ENCODE measurements at places on chromosomes 5 and 9. TPM values are rescaled to one million over a fixed set of nuclear protein-coding genes. Genes with fewer than 3 reads are reported as not detected.

DNA sequence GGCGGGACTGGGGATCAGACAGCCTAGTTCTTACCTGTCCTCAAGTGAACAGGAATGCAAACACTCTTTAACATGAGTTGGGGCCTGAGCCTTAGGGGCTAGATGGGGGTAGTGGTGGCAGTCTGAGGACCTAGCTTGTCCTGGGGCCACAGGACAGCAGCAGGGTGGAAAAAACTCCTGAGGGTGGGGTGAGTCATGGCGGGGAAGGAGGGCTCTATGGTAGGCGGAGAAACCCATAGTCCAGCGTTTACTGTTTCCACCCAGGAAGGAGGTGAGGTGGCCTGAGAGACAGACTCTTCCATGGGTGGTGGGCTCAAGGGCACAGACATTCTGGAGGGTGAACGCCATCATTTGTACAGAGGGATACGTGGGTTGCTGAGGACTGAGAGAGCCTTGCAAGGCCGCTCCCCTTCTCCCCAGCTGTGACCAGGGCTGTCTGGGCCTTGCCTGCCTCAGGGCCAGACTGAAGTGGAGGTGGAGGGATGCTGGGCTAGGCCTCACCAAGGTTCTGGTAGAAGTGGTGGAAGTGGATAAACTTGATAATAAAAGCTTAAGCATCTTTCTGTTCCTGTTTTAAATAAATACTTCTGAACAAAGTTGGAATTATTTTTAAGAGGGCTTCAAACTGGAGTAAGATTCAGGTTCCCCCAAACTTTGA lies 1.1 kb upstream of the TSPAN17 start:
- DNase-seq, result no peak

DNA sequence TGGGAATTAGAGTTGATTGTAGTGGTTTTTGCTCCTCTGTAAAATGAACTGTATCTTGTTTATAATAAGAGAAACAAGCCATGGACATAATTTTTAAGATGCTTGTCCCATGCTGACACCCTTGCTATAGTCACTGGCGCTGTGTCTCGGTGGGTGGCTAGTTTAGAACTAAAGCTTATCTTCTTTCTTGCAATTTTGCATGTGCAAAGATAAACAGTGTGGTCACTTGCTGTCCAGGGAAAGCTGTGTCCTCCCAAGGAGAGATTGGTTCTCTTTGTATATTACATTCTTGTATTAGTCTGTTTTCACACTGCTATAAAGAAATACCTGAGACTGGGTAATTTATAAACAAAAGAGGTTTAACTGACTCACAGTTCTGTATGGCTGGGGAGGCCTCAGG lies 143.8 kb downstream of the MELK start:
- no peak for DNase-seq

DNA sequence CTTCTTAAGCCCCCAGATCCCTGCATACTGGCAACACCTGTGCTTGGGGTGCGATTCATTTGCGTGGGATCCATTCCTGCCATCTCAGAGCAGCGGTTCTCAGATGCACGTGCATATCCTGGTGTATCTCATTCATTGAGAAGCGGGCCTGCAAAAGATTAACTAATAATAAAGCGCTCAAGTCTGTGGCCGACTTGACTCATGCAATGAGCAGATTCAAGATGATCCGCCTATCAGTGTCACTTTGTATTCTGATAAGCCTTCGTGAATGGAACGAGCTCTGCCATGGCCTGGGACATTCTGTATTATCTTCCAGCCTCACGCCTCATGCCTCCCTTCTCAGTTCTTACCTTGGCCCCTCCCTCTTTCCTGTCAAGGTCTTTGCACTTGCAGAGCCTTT lies 22.3 kb downstream of the C1QTNF2 start:
- no peak for DNase-seq

GRCh38 chr5:151718153-151718552 lies 31.4 kb upstream of the SPARC start:
- DNase-seq, result no peak

DNA sequence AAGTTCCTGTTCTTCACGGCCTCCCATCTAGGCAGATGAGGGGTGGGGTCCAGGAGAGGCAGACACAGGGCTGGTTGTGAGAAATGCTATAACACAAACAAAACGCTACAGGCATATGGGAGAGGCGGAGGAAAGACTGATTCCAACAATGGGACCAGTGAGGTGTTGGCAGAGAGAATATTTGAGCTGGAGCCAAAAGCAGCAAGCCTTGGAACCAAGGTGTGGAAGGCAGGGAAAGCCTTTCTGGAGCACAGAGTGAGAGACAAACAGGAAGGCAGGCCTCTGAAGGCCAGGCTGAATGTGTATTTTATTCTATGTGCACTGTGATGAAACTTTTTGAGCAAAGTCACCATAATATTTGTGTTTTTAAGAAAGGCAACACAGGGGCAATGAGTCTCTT lies 2.9 kb downstream of the ATPSCKMT start:
- no peak for DNase-seq

- no peak for DNase-seq
Observed at GRCh38 chr5:175878544-175879438, 7.4 kb downstream of the CPLX2 start.

DNA sequence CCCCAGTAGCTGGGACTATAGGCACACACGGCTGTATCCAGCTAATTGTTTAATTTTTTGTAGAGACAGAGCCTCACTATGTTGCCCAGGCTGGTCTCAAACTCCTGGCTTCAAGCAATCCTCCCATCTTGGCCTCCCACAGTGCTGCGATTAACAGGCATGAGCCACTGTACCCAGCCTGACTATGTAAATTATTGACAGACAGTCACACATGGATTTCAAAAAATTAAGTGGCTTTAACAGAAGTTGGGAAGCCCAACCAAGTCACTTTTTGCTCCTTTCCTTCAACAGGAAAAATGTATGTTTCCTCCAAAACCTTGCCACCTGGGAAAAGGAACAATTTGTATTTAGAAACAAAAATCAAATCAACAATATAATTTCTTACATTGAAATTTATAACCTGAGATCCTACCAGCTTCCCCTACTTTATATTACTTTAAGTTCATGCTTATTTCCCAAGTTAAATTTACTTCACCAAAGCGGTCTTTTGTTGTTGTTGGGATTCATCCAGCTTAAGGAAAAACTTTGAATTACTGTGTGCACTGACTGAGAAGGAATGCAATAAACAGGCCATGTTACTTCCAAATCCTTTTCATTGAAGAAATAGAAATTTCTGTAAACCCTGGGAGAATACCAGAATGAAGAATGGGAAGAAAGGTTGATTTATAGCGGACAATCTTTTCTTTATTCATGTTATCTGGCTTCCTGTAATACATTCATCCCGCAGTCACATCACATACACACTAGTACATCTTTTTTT lies 8.6 kb downstream of the PCA3 start:
- DNase-seq, result no peak

GRCh38 chr5:134528556-134528955 lies 3.1 kb downstream of the JADE2 start:
- DNase-seq, result no peak

DNA sequence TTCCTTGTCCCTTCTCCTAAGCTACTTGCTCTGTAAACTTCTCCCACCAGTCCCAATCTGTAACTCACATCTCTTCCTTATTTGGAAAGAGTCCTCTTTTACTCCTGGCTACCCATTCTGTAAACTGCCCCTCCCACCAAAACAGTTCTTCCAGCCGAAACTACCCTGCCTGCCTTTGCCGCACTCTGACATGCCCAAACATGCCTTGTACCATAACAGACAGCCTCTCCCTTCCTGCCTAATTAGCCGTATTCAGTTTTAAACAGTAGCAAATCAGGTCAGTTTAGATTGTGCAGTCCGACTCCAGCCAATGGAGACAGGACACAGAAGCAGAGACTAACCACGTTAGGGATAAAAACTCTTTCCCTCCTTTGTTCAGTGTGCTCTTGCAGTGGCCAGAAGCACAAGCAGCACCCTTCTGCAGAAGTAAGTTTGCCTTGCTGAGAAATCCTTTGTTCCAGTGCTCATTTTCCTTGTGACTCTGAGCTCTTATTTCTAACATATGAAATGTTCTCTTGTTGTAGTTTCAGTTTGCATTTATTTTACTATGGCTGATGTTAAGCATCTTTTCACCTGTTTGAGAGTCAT lies 5.4 kb upstream of the GLT6D1 start:
- no peak for DNase-seq

- no peak for DNase-seq
Observed at GRCh38 chr9:8585036-8585435, 785.5 kb upstream of the DMAC1 start.

DNA sequence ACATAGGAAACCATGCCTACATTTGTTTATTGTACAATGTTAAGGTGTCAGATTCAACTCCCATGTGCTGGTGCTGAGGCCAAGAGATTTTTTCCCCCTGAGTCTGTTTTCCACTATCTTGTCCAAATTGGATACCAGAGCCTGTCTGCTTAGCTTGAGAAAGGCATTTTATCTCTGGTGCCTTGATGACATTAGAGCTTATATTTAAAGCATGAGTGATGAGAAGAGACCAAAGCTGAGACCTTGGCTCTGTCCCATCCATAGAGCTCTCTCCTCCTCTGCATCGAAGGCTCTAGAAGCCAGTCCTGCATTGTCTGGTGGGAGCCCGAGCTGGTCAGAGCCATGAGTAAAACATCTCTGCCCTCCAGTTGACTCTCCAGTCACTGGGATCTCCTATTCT lies 10.4 kb upstream of the PPP2CA start:
- no peak for DNase-seq

DNA sequence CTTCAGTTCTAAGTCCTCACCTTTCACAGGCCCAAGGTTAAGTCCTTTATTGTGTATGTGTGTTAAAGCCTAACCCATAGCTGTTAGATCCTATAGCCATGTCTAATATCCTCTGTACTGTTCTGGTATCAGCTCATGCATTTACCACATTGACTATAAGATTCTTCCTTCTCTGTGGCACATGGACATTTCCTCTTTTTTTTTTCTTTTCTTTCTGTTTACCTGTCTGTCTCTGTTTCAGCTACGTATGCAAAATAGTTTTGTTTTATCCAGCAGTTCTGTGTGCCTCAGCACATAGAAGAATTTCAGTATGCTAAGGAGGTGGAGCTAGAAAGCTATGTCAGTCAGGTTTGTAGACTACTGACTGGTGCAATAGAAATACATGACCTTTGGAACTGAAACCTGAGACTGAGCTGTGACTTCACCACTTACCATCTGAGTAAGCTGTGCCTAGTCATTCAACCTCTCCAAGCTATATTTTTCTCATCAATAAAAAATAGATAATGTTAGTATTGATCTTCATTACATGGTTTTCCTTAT lies 155.6 kb upstream of the VLDLR start:
- DNase-seq, result no peak

GRCh38 chr5:175230299-175230698 lies 213.7 kb downstream of the DRD1 start:
- no peak for DNase-seq

GRCh38 chr5:39422728-39423285 lies 2.0 kb downstream of the DAB2 start:
- no peak for DNase-seq

DNA sequence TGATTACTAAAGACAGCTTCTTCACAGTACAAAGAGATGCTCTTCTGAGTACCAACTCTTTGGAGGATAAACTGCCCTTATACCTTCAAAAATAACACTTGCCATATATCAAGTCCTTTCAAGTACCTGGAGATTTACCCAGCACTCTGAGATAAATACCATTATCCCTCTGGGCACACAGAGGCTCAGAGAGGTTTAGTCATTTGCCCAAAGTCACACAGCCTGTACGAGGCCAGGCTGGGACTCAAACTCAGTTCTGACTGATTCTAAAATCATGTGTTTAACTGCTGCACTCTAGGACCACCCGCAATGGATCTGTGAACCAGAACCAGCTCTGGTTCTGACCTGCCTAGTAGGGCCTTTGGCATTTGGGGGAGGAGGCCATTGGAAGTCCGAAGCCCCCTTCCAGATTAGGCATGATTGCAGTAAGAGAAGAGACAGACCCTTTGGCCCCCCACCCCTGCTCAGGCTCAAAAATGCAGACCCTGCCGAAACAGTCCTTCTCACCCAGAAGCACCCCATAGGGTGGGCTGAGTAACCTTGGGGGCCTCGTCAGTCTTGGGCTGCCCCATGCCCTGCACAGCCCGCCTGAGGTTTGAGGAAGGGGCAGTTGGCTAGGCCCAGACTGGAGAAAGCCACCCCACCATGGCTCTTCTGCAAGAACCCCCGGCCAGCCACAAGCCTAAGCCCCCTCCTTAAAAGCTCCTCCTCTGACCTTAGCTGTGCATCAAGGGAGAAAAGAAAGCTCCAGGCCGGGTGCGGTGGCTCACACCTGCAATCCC lies 32.8 kb upstream of the IL17B start:
- peak; percentile 40 for DNase-seq

GRCh38 chr5:68370196-68370595 lies 154.6 kb downstream of the PIK3R1 start:
- DNase-seq, result no peak

DNA sequence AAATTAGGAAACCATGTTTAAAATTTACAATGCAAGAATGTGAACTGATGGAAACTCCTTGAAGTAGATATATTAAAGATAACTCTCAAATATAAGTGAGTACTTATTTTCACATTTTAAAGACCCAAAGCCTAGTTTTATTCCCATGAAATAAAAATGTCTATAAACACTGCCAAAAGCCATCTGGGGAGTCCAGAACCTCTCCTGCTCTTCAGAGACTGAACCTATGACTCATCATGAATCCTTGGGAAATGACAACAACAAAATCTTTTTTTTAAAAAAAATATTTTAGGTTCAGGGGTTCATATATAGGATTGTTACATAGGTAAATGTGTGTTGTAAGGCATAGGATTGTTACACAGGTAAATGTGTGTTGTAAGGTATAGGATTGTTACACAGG lies 33.8 kb upstream of the FYB1 start:
- no peak for DNase-seq

DNA sequence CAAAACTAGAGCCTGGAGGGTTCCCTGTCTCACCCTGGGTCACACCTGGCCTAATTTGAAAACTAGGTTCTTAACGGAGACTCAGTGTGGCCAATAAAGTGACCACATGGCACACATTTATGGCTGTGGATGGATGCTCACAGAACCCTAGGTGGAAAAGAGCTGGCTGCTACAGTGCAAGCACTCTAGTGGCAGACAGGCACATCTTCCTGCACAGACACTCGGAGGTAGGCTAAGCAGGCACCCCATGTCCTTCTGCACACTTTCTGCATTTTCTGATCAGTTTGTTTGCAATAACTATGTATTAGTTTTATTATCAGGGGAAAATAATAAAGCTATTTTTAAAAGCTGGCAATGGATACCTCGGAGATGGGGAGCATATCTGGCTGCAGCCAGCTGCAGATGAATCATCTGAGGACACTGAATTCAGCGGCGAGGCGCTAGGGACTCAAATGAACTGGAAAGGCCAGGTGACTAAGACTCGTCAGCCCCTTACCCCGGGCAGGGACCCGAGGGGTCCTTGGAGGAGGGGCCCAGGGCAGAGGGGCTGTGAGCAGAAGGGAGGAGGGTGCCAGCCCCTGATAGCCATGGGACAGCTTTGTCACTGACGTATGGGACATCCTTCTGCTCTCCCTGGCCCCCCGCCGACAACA lies 96.2 kb downstream of the OLFM1 start:
- no peak for DNase-seq

GRCh38 chr9:20619487-20620200 lies 2.7 kb downstream of the MLLT3 start:
- DNase-seq, result peak; percentile 34

DUSP1 gene
- 1,994 TPM for total RNA-seq

SLC34A3 gene
- not detected for total RNA-seq

SAPCD2 gene
- total RNA-seq, result 0.26 TPM

ADRB2 gene
- 4.5 TPM for total RNA-seq

PHF24 gene
- 0.88 TPM for total RNA-seq

GGTA1 gene
- total RNA-seq, result 17.6 TPM

SH3TC2 gene
- total RNA-seq, result 1.1 TPM
